Stimulated activated CD4-positive, alpha-beta T cell treated with anti-CD3 and anti-CD28 coated beads, Interleukin-1b, Interleukin-23, amount 100 ng/mL, for 1 hour (primary cell): ENCODE measurements at places on chromosomes 5 and 9.

DNA sequence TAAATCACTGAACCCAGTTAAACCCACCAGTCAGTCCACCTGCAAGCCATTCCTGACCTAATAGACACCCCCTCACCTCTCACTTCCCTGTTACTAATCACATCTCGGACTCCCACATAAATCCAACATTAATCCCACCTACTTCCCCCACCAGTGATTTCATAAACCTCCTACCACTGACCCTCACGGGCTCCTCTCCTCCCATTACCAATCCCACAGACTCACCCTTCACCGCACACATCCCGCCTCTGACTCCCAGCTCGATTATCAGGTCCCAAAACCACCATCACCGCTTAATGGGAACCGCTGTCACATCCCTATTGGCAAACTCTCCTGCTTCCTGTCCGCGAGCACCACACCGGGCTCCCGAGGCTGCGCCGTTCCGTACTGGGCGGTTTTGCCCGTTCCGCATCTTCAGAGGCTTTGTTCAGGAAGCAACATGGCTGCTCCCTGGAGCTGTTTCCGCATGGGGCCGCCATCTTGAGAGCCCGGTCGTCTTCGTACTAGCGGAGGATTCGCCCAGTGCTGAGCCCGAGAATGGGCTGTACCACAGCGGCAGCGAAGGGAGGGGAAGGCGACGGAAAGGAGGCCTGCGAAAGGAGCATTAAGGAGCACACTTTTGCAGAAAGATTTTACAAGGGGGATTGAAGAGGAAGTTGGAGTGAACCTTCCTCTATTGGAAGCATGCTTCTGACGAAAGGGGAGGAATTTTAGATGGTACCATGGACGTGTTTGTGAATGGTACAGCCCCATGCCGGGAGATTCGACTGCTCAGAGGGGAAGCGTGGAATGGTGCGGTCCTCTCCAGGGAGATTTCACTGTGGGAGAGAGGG is at the start of gene ZNF300:
TSS of gene ZNF300 (minus strand) at position 502 of the 833 bp plus-strand sequence. CDS start 1,825 bp downstream, outside the sequence.
- DNase-seq = no peak

DNA sequence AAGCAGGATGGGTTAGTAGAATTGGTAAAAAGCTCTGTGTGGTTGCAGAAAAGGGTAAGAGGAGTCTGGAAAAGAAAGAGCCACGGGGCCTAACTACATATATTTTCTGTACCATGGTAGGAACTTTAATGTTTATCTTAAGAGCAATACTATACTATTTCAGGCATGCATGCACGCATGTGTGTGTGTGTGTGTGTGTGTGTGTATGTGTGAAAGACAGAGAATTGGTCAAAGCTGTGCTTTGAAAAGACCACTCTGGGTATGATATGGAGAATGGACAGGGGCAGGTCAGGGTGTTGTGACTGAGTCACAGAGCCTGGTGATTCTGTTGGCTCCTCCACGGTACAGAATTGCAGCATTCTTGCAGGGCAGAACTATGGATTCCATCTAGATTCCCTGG is 339.3 kb downstream of the SLIT3 start:
- DNase-seq = no peak

DNA sequence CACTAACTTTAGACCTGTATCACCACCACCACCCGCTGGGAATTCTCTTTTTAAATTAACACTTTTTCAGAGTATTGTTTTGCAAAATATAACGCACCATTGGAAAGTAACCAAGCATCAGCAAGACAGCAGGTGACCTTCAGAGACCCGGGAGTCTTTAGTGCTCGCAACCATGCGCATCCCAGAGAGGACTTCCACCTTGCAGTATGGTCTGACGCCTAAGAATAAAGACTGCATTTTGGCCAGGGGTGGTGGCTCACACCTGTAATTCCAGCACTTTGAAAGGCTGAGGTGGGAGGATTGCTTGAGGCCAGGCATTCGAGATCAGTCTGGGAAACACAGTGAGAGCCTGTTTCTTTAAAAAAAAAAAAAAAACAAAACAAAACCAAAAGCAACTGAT is 113.8 kb downstream of the MED27 start:
- no peak for DNase-seq

DNA sequence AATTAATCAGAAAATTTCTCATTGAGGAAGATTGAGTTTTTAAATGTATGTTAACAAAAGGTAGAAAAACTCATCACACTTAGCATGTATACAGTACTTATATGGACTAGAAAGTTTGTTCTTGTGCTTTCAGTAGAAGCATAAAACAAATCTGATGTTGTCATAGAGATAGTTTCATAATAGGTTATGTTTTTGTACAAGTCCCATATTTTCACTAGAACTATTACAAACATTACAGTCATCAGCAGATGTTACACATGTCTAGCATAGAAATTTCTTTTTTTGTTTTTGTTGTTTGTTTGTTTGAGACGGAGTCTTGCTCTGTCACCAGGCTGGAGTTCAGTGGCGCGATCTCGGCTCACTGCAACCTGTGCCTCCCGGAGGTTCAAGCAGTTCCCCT is 131.4 kb downstream of the COMMD10 start:
- DNase-seq = no peak

DNA sequence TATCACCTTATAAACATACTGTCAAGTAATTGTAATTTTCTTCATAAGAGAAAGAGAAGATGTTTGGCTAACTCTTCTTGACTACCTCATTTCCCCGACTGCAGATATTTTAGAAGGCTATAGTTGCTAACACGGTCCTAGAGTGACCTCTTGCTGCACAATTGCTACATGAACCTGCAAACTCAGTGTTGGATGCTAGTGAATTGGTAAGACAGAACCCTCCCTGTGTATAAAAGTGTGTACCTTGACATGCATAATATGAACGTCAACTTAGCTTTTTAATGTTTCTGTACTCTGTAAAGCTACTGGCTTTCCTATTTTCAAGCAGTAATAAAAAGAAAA is 46.7 kb upstream of the CER1 start:
- no peak for DNase-seq

GRCh38 chr5:174352681-174353080 is 307.2 kb downstream of the NSG2 start:
- no peak for DNase-seq

DNA sequence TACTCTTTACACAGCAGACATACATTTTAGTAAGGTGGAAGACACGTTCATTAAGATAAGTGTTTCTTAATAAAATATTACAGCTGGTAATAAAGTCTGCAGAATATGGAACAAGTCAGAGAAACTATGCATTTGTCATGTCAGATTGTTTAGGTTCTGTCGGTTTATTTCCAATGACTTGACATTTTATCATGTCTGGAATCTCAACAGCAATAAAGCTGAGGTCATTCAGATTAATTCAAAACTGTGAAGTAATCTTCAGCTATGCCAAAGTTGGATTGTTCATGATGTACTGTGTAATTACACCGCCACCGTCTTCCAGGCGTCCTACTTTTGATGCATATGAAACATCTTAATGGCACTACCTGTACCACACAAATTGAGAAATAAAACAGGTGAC is 1032.6 kb downstream of the CDH12 start:
- no peak for DNase-seq

- DNase-seq = no peak
These were observed 7.4 kb downstream of the PSAT1 start for GRCh38 chr9:78304357-78304756.

DNA sequence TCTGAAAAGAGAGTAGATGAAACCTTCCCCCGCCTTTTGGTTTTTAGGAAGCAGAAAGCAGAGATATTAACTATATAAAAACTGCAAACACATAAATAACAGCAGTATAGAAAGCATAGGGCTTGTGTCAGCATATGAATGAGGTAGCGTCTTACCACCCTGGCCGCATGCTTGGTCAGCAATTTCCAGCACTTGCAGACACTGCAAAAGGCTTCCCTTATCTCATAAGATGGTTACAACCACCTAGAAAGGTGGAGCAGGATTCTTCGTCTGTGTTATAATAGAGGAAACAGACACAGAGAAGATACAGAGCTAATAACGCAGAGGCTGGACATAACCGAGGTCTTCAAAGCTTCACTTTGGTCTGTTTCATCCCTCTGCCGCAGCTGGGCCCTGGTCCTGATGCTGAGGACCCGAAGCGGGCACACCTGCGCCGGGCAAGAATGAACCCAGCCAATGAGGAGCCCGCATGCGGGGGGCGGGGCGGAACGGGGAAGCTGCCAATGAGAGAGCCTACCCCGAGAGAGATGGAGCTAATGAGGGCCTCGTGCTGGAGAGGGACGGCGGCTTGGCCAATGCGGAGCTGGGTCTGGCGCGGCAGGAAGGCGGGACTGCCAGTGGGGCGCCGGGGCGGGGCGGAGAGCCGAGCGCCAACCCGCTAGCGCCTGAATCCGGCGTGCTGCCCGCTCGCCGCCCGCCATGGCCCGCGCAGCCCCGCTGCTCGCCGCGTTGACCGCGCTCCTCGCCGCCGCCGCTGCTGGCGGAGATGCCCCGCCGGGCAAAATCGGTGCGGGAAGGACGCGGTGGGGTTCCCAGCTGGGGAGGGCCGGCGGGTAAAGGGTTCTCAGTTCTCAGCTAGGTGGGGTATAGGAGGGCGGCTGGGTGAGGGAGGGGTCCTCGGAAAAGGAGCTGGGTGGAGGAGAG is at the start of gene PCYOX1L:
TSS of gene PCYOX1L (plus strand) at position 677 of the 924 bp plus-strand sequence. CDS start at position 700, 23 bp downstream.
- peak; percentile 91 for DNase-seq

DNA sequence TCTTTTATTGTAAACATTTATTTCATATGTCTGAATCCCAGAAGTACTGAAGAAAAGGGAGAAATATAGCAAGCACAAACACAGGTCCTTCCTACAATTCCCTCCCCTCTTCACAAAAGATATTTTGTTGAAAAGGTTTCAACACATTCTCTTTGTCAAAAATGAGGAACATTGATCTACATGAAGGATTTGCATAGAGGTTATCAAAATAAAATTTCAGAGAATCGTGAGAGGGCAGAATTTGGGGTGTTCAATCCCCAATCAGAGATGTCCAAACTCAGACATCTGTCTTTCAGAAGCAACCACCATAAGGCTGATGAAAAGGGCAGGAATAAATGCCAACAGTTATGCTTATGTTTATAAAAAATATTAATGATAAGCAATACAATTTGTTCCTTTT is 69.2 kb downstream of the MARCHF3 start:
- DNase-seq = no peak

DNA sequence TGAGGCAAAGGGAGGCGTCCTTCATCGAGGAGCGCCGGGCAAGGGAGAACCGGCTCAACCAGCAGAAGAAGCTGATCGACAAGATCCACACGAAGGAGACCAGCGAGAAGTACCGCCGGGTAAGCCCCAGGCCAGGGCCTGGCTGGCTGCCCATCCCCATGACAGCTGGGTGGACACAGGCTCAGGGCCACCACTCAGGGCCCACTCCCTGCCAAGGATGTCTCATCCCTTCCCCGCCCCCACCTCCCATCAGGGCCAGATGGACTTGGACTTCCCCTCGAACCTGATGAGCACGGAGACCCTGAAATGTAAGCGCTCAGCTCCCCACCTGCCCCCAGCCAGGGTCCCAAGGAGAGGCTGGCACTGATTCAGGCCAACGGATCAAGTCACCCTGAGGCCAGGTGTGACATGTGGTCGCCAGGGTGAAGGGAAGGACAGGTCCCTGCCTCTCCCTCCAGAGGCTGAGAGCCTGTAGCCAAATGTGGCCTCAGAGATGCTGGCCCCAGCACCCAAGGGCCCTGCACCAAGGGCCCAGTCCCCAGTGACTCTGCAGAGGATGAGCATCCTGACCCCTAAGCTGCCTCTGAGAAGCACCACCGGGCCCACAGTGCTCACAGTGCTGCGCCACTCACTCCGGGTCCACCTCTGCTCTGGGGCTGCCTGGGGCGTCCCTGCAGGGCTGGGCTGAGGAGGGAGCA is 3.1 kb upstream of the RABL6 start:
- no peak for DNase-seq

DNA sequence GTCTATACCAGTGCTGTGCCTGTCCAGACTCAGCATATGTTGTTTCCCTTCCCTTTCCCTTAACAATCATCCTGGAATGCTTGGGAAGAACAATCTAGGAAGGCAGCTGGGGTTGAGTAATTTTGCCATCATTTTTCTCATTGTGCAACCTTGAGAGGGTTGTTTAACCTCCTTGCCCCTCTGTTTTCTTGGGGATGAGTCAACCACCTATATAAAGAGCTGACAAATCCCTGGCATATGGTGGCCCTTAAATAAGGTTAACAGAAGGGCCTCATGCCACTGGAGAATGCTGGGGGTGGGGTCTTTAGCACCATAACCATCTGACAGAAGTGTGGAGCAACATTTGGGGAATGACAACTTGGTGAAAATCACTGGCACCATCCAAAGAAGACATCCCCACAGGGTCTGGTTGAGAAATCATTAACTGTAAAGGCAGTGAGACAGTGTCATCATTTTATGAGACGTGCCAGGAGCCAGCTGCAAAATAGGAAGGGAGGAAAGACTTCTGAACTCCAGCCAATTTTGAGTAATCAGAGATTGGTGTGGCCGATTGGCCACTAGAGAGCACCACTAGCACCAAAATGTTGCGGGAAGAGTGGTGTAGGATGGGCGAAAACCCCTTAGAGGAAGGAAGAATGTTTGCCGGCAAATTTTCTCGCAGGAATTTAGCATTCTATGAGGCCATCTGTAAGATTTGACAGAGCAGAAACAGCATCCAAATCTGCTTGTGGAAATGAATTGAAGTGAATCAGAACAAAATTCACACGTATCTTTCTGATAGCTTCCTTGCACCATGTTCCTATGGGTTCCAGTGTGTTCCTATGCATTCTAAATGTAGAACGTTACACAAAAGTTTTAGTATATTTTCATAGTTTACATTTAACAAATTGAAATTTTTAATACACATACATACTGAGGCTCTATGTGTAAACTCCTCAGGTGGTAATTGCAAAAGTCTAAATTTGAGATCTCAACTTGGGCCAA is 113.8 kb downstream of the MSX2 start:
- DNase-seq = no peak

DNA sequence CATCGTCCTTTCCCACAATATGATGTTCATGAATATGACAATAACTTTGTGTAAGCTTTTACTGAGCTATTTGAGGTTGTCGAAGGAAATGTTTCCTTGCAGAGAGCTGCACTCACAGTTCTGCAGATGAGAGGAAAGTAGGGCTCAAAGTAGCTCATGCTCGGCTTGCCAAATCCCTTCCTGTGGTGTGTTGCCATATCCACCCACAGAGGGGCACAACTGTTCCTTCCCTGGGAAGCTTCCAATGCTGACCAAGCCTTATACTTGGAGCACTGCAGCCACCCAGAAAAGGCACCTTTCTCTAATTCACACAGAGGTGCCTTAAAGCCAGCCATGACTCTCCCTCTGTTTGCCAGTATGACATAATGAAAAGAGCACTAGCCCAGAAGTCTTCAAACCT is 390.3 kb downstream of the CAAP1 start:
- DNase-seq = no peak

DNA sequence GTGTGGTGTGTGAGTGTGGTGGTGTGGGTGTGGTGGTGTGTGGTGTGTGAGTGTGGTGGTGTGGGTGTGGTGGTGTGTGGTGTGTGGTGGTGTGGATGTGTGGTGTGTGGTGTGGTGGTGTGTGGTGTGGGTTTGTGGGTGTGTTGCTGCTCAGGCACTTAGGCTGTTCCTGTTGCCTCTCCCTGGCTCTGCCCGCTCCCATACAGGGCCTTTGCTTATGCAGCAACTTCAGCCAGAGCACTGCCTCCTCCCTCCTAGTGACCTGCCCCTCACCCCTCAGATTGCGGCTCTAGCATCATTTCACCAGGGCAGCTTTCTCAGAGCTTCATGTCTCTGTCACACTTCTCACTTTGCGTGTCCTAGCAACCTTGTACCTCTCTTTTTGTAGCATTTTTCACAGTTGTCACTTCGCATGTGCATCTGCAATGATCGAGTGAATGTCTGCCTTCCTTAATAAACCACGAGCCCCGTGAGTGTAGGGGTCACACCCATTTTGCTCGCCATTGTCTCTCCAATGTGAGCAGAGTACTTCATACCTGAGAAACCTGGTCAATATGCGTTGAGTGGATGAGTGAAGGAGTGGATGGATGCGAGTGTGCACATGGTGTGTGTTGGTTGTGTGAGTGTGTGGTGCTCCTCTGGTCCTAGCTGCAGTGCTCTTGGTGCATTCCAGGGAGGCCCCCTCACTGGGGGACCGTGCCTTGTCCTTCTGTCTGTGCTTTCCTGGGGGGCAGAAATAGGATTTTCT is 167.9 kb upstream of the PANK3 start:
- no peak for DNase-seq
